Right cardiac atrium (tissue), 5 donors: ENCODE measurements at places on chromosomes 6 and 20. TPM values are rescaled to one million over a fixed set of nuclear protein-coding genes. Genes with fewer than 3 reads are reported as not detected.

DNA sequence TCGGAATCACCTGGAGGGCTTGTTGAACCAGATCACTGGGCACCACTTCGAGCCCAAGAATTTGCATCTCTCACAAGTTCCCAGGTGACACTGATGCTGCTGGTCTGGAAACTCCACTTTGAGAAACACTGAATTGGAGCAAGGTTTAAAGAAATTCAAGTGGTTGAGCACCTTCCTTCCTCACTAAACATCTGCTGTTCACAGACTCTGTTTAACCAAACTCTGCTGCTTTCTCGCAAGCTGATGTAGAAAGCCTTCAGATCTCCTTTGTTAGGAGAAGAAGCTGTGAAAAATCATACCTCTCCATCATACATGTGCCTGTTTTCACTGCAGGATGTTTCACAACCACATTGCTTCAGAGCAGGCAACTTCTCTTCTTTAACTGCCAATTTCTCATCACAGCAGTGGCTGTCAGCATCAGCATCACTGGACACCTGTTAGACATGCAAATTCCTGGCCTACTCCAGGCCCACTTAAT, 87.5 kb upstream of the TOP1 start:
- DNase-seq: no peak

DNA sequence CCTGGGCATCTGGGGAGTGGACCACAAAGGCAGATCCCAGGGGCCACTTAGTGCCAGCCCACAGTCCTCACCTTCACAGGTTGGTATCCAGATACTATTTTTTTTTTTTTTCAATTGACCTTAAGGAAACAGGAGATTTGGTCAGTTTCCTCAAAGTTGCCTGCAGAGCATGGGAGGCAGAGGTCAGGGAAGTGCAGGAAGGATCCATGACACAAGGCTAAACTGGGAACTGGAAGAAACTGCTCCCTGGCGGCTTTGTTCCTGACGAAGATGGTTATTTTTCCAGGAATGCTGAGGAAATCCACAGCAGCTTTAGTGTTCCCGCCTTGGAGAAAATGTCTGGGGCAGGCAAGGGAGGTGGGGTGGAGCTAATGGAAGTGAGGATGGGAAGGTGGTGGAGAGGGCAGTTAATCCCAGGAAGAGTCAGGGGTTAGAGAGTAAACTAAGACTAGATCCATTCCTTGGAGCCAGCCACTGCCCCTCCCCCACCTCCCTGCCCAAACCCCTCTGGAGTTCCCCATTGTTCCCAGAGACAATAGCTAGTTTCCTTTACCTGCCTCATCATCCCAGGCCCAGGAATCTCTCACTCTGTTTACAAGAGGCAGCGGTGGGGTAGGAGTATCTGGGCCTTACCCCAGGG, 14.3 kb upstream of the MYMX start:
- DNase-seq: no peak

IRF4 gene
- 0.46 TPM for total RNA-seq

DNA sequence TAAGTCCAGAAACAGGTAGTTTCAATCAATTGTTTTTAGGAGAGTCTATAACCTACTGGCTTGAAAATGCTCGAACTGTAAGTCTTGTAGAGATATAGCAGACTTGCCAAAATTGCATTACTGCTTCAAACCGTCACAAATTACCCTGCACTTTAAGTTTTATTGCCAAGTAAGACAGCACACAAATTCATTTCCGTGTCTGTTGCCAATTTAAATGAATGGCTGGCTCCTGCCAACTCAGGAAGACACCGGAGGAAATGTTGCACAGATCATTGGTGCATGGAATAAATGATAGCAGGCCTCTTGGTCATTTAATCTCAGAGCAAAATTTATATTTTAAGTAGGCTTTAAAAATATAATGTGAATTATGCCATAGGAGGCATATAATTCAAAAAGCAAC, 438.1 kb downstream of the HACE1 start:
- no peak for DNase-seq

GRCh38 chr20:43716123-43716522, 10.7 kb downstream of the GTSF1L start:
- DNase-seq: no peak
